ENCODE measurements at places on chromosomes 5 and 9.

DNA sequence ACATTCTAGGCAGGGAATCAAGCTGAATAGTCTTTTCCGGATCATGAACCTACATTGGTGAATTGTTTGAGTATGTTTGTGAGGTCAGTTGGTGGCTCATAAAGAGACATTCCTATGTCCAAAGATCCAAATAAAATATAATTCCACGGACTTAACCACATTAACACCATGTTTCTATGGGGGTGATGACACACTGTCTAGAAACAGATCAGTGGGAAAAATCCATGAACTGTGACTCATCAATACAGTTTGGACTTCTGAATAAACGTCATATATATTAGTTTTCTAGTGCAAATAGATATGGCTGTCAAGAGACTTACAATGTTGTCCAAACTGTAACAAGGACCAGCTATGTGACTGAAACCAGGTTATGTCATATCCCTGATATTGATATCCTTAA is 509.9 kb upstream of the TYRP1 start:
- no peak for DNase-seq

DNA sequence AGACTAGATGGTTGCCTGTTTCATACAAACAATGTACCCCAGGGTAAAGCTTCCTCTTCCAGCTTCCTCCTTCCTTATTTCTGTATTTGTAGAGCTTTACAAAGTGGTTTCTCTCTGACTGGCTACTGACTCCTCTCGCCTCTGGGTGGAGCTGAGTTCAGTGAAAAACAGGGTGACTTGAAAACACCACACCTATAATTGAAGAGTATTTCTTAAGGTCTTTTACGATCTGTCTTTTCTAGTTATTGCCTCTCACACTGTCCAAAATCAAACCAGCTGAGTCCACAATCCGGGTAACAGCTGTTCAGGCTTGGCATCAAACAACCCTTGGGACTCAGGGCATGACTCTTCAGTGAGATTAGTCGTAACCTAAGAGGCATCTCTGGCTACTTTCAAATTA is 200.4 kb downstream of the ARRDC3 start:
- DNase-seq = no peak

DNA sequence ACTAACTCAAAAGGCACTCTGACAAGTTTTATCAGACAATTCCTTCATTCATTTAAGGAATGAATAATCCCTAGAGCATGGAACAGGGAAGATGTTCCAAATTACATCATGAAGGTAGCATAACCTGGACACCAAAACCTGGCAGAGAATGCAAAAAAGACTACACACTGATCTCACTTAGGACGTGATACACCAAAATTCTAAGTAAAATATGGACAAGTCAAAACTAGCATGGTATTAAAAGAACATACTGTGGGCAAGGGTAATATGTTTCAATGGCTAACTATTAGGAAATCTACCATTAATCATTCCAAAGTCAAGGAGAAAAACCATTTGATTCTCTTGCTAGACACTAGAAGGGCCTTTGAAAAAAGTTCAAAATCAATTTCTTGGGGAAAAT is 176.5 kb downstream of the HSPA4 start:
- DNase-seq = peak; percentile 92

DNA sequence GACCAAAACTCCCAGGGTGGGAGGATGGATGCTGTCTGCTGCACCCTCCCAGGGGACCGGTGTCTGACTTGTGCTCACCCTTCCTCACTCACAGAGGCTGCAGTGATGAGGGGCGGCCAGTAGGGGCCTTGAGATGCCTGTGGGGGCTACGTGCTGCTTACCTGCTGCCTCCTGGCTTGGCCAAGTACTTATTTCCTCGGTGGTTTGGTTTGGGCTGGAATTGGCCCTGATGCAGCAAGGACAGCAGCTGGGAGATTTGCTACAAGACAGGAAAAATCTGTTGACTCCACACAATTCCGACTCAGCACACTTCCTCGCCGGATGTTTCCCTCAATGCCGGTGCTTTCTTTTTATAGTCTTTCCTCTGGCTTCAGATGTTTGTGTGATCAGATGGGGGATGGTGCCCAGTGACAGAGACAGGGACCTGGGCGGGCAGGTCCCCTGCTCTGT is 6.6 kb downstream of the PCDH12 start:
- DNase-seq = no peak

DNA sequence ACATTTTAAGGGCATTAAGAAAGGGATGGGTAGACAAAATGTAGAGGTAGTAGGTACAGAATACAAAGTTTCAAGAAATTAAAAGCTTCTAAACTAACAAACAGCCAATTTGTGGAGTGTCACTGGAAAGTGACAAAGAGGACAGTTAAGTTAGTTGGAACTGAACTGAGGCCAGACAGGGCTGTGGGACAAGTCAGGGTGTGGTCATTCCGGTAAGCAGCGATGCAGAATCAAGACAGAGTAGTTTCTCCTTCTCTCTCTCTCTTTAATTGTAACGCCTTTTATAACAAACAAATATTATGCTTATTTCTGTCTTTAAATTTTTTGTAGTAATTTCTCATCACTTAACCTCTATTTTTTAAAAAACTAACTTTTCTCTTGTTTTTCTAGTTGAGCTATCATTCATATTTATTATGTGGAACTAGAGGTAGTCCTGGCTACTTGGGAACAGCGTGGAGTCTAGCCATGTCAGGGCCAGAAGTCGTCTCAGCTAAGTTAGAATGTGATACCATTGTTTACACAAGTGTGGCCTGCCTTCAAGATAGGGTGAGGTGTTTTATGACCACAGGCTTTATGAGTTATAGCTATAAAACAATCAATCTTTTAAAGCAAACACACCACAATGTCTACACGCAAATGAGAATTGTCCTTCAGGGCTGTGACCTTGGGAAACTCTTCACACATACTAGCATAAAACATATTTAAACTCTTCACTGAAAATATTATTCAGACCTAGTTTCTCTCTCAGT is 115.3 kb upstream of the CDKN2B start:
- no peak for DNase-seq

- no peak for DNase-seq
These were observed 76.7 kb downstream of the MYO10 start for GRCh38 chr5:16859346-16859745.

DNA sequence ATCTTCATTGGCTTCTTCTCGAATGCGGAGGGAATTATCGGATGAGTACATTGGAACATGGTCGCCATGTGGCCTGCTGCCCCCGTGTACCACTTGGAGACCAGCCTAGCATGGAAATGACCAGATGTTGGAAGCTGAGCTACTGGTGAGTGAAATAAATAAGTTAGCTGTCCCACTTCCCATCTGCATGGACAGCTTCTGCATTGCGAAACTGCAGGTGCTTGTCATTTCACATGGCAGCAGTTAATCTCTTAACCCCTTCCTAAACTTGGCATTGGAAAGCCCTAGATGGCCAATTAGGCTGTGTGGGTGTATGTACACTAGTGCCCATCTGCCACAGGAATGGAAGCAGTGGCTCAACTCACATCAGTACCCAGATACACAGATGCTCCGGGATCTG is 246.6 kb upstream of the IL12B start:
- DNase-seq = no peak

- no peak for DNase-seq
These were observed 615.5 kb downstream of the RAB3C start for GRCh38 chr5:59198365-59198764.

- no peak for DNase-seq
These were observed 23.2 kb upstream of the RCL1 start for GRCh38 chr9:4769321-4770080.

Measured in keratinocyte (primary cell).